ENCODE measurements at places on chromosomes 2 and 18.

GRCh38 chr2:233489666-233490065 is 76.9 kb downstream of the USP40 start:
- peaks cover 35% of the 10 kb centered on the region for H3K36me3 ChIP-seq
- no peaks in the 10 kb centered on the region for H3K27me3 ChIP-seq
- no peak overlapping the region for H3K27ac ChIP-seq

GRCh38 chr2:40734797-40735196 is 282.9 kb upstream of the SLC8A1 start:
- no peaks in the 10 kb centered on the region for H3K36me3 ChIP-seq
- DNase-seq, result no peak
- no peaks in the 10 kb centered on the region for H3K27me3 ChIP-seq
- H3K27ac ChIP-seq, result no peak overlapping the region

DNA sequence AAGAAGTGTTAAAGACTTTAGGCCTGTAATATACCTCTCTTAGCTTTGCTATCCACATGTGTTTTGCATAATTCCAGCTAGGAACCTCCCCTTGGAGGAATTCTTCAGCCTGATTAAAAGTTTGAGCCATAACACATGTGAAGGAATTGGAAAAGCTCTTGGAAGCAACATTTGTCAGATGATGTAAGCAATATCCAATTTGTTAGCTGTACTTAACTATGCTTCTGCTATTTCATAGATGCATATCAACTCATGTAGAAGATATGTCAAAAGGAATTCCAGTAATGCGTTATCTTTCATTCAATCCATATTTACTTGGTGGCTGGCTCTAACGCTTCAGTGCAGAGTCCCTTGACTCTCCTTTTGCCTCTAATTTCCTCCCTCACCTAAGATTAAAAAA is 46.2 kb downstream of the PKP4 start:
- no peak overlapping the region for H3K27ac ChIP-seq
- H3K4me3 ChIP-seq, result no peak overlapping the region
- H3K36me3 ChIP-seq, result no peaks in the 10 kb centered on the region
- H3K4me1 ChIP-seq, result peaks cover 37% of the 10 kb centered on the region
- DNase-seq, result no peak

DNA sequence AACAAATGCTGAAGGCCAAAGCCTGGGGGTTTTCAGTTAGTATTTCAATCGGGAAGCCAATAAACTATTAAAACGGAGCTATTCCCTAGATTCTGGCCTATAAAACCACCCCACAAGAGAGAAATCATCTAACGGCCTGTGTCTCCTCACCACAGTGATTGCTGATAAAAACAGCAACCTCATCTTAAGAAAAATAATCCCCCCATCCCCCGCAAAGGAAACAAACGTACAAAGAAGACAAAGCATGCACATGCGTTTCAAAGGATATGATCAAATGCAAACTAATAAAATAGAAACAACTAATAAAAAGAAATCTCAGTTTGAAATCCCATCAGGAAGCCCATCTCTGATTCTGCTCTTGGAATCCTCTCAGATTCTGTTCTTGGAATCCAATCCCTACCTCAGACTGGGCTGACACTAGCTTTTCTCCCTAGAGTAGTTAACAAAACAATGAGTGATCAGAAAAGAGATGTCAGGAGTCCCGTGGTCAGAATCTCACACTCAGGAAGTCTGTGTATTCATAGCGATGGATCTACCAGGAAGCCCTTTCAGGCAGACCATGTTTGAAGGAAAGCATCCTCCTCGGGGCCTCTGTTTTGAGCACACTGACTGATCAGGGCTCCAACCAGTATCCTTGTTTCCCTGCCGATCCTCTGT is 150.7 kb downstream of the THADA start:
- peak overlapping the region; percentile 76 for H3K27ac ChIP-seq
- no peak for DNase-seq
- peaks cover 27% of the 10 kb centered on the region for H3K4me1 ChIP-seq
- H3K27me3 ChIP-seq, result no peaks in the 10 kb centered on the region
- no peak overlapping the region for H3K4me3 ChIP-seq
- no peaks in the 10 kb centered on the region for H3K36me3 ChIP-seq

- H3K4me1 ChIP-seq, result peaks cover 15% of the 10 kb centered on the region
- H3K36me3 ChIP-seq, result no peaks in the 10 kb centered on the region
- no peaks in the 10 kb centered on the region for H3K27me3 ChIP-seq
- H3K27ac ChIP-seq, result peak overlapping the region; percentile 91
- peak overlapping the region; percentile 58 for H3K4me3 ChIP-seq
These were observed 188.1 kb downstream of the ZEB2 start for GRCh38 chr2:144331674-144332355.

- no peak overlapping the region for H3K27ac ChIP-seq
- no peak for DNase-seq
- H3K36me3 ChIP-seq, result no peaks in the 10 kb centered on the region
- no peaks in the 10 kb centered on the region for H3K27me3 ChIP-seq
- no peaks in the 10 kb centered on the region for H3K4me1 ChIP-seq
These were observed 7.8 kb upstream of the PPP1R1C start for GRCh38 chr2:181977661-181978350.

GRCh38 chr2:85699325-85699724 is 5.2 kb downstream of the GNLY start:
- no peak overlapping the region for H3K27ac ChIP-seq
- no peak overlapping the region for H3K4me3 ChIP-seq
- H3K27me3 ChIP-seq, result no peaks in the 10 kb centered on the region
- no peak for DNase-seq
- H3K36me3 ChIP-seq, result no peaks in the 10 kb centered on the region

DNA sequence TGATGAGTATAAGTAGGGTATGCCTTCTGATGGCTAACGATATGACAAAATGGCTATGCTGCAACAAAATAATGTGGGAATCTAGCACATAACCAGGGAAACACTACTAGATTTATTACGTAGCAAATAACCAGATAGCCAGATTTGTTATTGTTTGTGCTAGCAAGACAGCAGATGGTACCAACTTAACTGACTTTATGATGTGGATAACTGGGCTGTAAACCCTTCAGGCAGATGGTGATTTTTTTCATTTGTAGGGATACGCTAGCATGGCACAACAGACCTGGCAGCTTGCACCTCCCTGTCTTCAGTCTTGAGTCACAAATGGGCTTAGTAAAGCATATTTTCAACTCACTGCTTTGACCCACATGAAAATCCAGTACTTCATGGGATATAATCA is 48.7 kb downstream of the PRELID3A start:
- no peak for DNase-seq
- H3K36me3 ChIP-seq, result peaks cover 2% of the 10 kb centered on the region
- H3K4me1 ChIP-seq, result no peaks in the 10 kb centered on the region
- H3K27ac ChIP-seq, result no peak overlapping the region
- H3K4me3 ChIP-seq, result no peak overlapping the region

GRCh38 chr18:3511980-3512379 is 62.0 kb downstream of the TGIF1 start:
- no peak overlapping the region for H3K4me3 ChIP-seq
- H3K4me1 ChIP-seq, result no peaks in the 10 kb centered on the region
- no peaks in the 10 kb centered on the region for H3K36me3 ChIP-seq
- H3K27me3 ChIP-seq, result no peaks in the 10 kb centered on the region
- H3K27ac ChIP-seq, result no peak overlapping the region
